ENCODE measurements at places on chromosomes 12 and 14.
A peak's percentile ranks its signal among the peaks of the same experiment; 100 is the strongest.

DNA sequence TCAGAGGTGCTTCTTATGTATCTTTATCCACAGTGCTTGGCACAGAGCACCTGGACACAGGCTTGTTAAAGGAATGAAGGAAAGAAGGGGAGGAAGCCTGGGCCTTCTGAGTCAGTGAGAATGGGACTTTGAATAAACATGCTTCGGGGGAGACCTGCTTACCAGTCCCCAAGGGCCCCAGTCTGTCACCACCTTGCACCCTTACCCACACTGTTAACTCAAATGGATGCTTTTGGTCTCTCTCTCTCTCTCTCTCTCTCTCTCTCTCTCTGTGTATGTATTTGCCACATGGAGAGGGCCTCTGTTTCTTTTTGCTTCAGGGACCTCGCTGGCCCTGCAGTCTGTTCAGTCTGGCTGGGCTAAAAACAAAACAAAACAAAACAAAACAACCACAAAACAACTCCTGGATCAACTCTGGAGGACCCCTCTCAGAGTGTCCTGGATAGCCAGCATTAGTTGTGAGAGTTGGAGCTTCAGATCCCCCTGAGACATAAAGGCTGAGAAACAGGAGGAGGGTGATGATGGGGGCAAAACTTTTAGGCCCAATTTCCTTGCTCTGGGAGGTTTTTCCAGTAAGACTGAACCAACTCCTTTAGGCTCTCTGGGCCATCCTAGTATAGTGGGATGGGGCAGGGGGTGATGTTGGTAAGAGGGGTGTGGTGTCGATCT, 1.9 kb downstream of the KIF5A start:
- DNase-seq = no peak

- DNase-seq = no peak
Observed at GRCh38 chr12:1738446-1738845, 47.6 kb downstream of the ADIPOR2 start.

DNA sequence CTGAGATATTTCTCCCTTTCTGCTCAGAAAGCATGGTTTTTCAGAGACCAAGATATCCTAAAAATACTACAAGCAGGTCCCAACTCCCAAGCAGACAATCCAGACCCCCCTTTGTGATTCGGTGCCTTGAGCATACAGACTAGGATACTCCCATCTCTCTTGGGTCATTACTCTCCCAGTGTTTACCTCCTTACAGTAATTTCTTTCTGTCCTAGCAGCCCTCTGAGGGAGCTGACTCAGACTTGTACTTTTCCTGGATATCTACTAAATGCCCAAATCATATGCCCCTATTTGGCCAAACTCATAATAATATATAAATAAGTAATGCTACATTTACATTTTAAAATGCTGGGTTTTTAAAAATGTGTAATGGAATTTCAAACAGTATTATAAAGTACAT, 355.6 kb downstream of the LRIG3 start:
- no peak for DNase-seq

DNA sequence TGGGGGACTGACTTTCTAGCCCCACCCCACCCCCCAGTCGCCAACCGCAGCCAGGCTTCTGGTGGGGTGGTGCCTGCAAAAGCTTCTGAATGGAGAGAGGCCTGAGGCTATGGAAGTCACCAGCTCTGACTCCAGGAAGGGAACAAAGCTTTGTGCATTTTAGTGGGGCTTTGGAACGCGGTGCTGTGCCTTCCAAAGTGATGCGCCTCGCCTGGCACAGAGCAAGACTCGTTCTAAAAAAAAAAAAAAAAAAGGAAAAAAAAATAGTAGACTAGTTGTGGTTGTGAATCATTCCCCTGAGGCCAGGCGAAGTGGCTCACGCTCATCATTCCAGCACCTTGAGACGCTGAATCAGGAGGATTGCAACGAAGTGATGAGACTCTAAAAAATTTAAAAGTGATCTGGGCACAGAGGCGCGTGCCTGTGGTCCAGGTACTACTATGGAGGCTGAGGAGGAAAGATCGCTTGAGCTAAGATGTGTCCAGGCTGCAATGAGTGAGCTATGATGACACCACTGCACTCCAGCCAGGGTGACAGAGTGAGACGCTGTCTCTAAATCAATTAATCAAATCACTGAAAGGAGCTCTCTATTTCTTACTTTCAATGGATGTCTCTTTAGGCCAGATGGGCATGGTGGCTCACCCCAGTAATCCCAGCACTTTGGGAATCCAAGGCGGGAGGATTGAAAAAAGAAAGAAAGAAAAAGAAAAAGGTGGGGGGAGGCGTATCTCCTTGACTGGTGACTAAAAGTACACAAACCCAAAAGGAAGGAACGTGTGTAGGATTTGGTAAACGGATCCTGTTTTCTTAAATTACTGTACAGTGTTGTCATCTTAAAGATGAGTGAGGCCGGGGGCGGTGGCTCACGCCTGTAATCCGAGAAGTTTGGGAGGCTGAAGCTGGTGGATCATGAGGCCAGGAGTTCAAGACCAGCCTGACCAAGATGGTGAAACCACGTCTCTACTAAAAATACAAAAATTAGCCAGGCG, 259.6 kb upstream of the ALG10B start:
- no peak for DNase-seq

- no peak for DNase-seq
Observed at GRCh38 chr14:64454671-64455070, 10.6 kb upstream of the AKAP5 start.

DNA sequence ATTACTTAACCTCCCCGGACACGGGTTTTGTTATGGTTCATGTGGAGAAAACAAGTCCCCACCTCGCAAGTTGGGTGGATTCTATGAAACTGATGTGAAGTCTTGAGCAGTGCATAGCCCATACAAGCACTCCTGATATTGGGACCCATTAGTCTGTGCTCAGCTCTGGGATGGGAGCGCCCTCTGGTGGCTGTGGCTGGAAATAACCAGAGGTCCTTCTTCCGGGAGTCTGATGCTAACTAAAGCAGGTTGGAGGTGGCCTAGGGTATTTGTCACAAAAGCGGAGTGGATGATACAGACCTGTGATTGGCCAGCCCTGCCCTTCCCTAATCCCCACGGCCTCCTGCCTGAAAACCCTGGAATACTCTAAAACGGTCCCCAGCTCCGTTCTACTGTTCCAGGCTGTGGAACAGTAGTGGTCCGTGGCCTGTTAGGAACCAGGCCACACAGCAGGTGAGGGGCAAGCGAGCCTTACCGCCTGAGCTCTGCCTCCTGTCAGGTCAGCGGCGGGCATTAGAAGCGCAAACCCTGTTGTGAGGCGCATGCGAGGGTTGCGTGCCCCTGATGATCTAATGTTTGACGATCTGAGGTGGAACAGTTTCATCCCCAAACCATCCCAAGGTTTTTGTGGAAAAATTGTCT, 6.4 kb downstream of the SLC48A1 start:
- peak; percentile 84 for DNase-seq

GRCh38 chr14:57380935-57381334, 9.5 kb upstream of the NAA30 start:
- no peak for DNase-seq

DNA sequence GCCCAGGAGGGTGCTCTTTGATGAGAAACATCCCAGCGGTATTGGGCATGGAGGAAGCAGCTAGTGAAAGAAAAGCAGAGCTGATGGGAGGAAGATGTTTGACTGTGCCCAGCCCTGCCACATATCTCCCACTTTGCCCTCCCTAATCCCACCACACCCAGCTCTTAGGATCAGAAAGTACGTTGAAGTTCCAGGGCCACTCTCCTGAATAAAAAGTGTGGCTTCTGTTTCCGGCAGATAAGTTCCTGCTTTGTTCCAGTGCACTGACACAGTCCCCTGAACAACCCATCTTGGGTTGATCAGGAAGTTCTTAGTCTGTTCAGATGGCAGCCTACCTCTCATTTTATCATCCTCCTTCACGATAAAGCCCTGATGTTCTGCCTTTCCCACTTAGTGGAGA, 16.5 kb downstream of the TPCN1 start:
- DNase-seq = no peak

GRCh38 chr14:96635850-96636249, 133.7 kb downstream of the PAPOLA start:
- no peak for DNase-seq

- DNase-seq = no peak
Observed at GRCh38 chr14:102759456-102760187, 17.6 kb upstream of the TRAF3 start.

DNA sequence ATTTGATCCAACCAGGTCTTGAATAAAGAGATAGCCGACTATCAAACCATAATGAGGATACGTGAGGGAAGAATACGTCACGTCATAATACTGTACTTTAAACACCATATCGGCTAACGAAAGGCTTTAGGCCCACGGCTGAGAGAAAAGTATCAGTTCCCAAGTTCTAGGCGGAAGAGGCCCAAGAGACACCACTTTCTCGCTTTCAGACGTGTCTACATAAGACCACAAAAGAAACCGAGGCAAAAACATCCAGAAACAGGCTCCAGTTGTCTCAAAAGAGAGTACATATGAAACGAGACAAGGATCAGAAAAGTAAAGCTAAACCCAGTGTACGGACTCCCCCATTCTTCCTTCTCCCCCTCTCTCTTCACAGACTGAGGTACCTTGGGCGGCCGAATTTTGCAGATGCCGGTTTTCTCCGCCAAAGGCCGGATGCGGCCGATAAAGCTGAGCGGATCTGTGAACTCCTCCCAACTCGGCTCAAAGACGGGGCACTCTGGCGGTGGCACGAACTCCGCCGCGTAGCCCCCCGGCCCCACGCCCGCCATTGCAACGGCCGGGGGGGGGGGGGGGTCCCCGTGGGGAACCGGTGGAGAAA, 479 bp downstream of the KDM5A start:
- DNase-seq = no peak

DNA sequence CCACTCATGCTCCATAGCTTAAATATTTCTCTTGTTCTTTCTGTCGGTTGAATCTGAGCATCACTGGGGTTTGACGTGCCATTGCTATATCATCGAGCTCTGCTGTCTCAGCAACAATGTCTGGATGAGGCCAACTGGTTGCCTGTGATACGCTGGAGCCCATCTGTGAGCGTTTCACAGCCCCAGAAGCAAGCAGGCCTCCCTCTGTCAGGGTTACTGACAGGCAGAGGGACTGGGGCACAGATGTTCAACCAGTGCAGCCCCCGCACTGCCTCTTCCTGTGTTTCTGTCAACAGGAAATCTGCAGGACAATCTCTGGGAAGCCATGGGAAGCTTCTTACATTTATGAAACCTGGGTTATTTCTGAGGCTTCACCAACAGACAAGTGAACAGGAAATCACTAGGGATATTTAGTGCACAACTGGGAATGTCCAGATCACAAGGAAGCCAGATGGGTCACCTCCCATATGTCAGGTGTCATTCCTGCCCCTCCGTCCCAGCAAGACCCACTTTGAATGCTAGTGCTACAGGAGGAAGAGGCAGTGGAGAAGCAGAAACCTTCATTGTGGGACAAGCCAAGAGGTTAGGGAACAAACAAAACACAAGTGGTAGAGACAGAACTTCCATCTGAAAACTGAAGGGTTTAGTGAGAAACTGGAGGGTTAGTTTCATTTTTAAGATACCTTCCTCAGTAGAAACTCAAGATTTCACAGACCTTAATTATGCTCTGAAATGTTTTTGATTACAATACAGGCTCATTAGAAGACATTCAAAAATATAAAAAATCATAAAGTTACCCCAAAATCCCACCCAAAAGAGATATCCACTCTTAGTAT, 24.1 kb downstream of the DMAC2L start:
- DNase-seq = no peak

GRCh38 chr12:10395390-10395998, 5.7 kb upstream of the KLRK1 start:
- DNase-seq = peak; percentile 75

DNA sequence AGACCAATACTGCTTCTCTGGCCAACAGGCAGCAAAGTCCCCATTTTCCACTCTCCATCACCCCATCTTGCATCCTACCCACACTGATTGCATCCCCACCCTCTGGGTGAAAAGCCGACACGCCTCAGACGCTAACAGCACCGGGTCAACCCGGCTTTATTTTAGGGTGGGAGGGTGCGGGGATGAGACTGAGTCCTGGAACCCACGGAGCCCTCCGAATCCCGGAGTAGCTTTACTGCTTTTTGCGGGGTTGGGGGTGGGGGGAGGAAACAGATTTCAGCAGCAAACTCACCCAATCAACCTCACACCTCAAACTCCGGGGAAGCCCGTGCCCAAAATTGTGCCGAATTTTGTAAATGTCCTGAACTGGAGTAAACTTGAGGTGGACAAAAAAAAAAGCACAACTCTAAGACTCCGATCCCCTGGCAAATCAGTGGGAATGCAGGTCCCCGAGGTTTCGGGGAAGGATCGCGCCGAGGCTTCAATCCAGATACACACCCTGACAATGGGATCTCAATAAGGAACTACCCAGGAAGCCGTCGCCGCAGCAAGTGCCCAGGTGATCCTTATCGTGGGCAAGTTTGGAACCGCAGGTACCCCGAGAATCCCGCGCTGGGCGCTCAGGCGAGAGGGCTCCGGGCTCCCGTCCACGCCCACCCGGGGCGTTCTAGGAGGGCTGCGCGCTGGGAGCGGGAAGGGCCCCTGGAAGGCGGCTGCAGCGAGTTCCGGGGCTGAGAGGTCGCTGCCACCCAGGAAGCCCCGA, 1.1 kb downstream of the GCH1 start:
- DNase-seq = no peak

DNA sequence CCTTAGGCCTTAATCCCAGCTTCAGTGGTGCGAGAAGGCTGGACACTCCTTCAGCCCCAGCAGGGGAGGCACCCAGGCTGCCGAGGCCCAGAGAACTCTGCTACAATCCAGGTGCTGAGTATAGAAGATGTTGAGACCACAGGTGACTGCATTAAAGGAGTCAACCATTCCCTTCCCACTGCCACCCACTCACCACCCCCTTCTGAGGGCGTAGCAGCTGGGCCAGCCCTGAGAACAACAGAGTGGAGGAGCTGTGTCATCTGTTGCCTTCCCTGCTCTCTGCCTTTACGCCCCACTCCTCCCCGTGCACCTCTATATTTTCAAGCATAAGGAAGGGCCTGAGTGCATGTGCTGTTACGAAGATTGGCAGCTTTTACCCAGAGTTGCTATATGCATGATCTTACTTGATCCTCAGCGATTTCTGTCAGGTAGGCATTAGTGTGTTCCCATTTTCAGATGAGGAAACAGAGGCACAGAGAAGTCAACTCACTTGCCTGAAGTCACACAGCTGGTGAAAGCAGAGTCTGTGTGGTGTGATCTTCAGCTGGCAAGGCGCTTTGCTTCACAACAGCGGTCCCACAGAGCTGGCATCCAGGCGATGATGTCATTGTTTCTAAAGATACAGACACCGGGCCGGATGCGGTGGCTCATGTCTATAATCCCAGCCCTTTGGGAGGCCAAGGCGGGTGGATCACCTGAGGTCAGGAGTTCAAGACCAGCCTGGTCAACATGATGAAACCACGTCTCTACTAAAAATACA, 46.7 kb downstream of the RIN3 start:
- DNase-seq = no peak

- no peak for DNase-seq
Observed at GRCh38 chr14:33103489-33103888, 164.8 kb downstream of the NPAS3 start.

All from prostate gland (tissue), 2 donors.